ENCODE measurements at places on chromosomes 7 and 10.

DNA sequence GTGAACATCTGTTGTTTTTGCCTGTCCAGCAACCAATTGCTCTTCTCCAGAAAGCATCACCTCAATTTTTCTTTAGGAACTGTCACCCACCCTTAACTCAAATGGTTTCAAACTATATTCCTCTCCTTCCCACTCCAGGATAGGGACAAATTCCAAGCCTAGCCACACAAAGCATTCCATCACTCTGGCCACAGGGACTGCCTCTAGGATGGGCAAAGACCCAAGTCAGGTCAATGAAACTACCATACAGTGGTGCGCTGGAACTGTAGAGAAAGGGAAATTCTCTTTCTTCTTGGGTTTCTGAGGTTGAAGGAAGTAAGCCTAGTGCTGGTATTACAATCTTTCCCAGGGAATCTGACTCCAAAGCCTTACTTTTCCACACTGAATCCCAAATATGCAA lies 3.6 kb downstream of the MICU1 start:
- DNase-seq: no peak
- no peak overlapping the region for H3K27ac ChIP-seq
- H3K4me3 ChIP-seq: no peak overlapping the region

DNA sequence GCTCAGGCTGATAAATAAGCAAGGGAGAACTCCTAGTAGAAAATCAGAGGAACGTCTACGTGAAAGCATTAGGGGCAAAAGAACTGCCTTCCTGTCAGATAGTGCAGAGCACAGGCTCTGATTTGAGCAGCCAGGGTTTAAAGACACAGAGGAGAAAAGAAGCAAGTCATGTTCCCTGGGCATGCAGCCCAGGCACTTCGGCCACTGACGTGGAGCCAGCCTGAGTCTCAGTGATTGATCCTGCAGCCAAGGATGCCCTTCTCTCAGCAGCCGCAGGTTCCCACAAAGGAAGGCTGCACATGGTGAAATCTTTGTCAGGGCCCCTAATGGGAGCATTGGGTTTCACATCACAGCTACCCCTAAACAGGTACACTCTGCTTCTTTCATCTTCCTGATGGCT lies 161.7 kb upstream of the HPS1 start:
- no peaks in the 10 kb centered on the region for H3K4me1 ChIP-seq
- H3K27me3 ChIP-seq: no peaks in the 10 kb centered on the region
- H3K27ac ChIP-seq: no peak overlapping the region
- no peaks in the 10 kb centered on the region for H3K36me3 ChIP-seq

DNA sequence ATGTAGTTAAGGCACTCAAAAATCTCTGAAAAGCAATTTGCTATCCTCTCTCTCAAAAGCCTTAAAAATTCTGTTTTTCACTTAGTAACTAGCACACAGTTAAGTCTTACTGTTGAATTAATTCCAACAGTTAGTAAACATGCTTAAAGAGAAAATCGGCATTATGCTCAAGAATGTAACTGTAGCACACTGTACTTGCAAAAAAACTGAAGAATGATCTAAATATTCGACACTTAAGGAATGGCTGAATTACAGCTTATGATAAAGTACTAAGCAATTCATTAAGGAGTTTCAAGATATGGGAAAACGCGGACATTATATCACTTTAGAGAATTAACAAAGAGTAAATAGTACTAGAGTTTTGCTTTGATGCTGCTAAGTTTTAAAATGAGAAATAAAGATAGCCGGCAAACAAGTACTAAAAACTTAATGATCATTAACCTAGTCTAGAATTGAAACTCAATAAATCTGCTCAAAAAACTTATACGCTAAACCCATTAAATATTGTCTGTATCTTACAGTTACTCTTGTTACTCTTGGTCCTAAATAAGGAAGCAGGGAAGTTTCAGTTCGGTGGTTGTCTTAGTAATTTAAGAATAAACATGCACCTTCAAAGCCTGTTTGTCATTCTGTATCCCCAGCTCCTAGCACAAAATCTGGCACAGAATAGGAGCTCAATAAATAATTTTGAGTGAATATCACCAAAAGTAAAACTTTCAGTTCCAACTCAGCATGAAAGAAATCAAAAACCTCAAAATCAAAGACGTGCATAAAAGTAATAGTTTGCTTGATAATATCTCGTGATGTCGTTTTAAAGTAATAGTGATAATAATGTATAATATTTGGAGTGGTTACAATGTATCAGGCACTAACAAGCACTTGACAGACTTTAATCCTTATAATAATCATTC lies 1.2 kb downstream of the TRDMT1 start:
- DNase-seq: no peak
- H3K36me3 ChIP-seq: no peaks in the 10 kb centered on the region
- no peaks in the 10 kb centered on the region for H3K27me3 ChIP-seq

DNA sequence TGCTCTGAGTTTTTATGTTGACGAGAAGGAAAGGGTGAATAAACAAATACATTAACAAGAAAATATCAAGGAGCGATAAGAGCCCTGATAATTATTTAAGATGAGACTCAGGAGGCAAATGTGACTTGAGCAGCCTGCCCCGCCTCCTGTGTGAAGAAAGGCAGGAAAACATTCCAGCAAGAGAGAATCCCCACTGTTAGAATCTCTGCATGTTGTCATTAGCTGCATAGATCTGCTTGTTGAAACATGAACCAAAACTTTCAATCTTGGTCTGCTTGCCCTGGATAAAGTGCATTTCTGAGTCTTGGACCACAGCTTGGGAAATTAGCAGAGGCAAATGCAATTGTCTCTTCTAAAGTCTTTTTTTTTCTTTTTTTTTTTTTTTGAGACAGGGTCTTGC lies 120.0 kb downstream of the DPP6 start:
- H3K27ac ChIP-seq: no peak overlapping the region
- H3K4me1 ChIP-seq: no peaks in the 10 kb centered on the region
- H3K27me3 ChIP-seq: no peaks in the 10 kb centered on the region
- H3K36me3 ChIP-seq: no peaks in the 10 kb centered on the region
- H3K4me3 ChIP-seq: no peak overlapping the region

GRCh38 chr10:129516846-129517679 lies 50.0 kb downstream of the MGMT start:
- no peak overlapping the region for H3K4me3 ChIP-seq
- H3K27ac ChIP-seq: no peak overlapping the region
- DNase-seq: peak; percentile 10
- H3K36me3 ChIP-seq: no peaks in the 10 kb centered on the region

DNA sequence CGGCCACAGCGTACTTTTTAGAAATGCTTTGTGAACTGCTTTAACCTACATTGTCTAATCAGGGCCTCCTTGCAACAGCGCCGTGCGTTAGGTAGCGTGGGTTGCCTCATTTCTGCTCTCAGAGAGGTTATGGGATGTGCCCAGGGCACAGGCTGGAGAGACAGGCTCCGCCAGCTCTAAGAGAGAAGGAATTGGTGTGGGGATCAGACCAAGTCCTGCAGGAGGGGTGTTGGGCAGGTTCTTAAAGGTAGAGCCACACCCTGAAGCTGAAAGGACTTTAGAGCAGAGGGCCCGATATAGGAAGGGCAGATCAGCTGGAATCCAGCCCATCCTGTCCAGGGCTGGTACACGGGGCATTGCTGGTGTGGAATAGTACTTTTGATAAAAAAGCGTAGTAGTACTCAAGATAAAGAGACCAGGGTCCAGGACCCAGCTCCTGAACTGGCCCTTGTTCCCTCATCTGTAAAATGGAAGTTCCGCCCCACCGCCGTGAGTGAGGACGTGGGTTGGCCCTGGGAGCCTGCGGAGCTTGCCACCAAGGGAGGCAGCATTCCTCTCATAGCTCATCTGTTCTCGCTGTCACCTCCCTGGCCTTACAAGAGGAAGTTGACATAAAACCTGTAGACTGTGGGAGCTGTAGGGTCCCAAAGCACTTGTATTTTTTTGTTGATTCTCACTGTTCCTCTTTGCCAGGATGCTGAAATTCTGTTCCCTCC lies 37.2 kb downstream of the TMEM120A start:
- no peak for DNase-seq
- H3K36me3 ChIP-seq: no peaks in the 10 kb centered on the region

GRCh38 chr10:35409094-35409582 lies 72.8 kb downstream of the CCNY start:
- H3K4me3 ChIP-seq: no peak overlapping the region
- no peak for DNase-seq
- no peaks in the 10 kb centered on the region for H3K36me3 ChIP-seq
- peaks cover 16% of the 10 kb centered on the region for H3K4me1 ChIP-seq
- H3K27me3 ChIP-seq: no peaks in the 10 kb centered on the region

DNA sequence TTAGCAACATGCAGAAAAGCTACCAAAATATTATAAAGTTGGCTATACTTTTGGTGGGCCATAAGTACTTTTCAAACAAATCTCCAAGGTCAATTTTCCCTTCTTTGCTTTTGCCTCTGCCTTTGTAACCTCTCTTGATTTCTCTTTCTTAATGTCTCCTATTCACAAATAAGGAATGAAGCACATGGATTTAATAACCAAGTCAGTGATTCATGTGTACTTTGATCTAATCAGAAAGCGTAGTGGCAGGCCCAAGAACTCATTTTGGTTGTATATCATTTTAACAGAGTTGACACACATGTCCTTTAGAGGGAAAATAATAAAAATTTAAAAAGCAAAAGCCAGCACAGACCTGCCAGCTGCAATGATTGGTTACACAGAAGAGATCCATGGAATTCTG lies 93.7 kb downstream of the FZD1 start:
- no peaks in the 10 kb centered on the region for H3K36me3 ChIP-seq
- no peak overlapping the region for H3K4me3 ChIP-seq
- DNase-seq: no peak
- H3K4me1 ChIP-seq: no peaks in the 10 kb centered on the region

GRCh38 chr7:95454438-95455045 lies 19.7 kb upstream of the PON2 start:
- DNase-seq: no peak
- no peaks in the 10 kb centered on the region for H3K36me3 ChIP-seq
- no peak overlapping the region for H3K4me3 ChIP-seq
- no peaks in the 10 kb centered on the region for H3K4me1 ChIP-seq

- H3K4me3 ChIP-seq: no peak overlapping the region
- no peaks in the 10 kb centered on the region for H3K36me3 ChIP-seq
- H3K27me3 ChIP-seq: no peaks in the 10 kb centered on the region
- DNase-seq: no peak
- peak overlapping the region; percentile 25 for H3K27ac ChIP-seq
Observed at GRCh38 chr7:100486753-100487446, 3.2 kb downstream of the NYAP1 start.

GRCh38 chr10:110664483-110665420 lies 20.6 kb downstream of the RBM20 start:
- no peaks in the 10 kb centered on the region for H3K36me3 ChIP-seq
- no peak for DNase-seq
- H3K4me3 ChIP-seq: no peak overlapping the region
- H3K4me1 ChIP-seq: no peaks in the 10 kb centered on the region

GRCh38 chr7:122886357-122887081 lies at the start of gene CADPS2:
TSS of gene CADPS2 (minus strand) at chr7:122886460. CDS start at chr7:122886337, 123 bp downstream.
- no peaks in the 10 kb centered on the region for H3K36me3 ChIP-seq
- no peaks in the 10 kb centered on the region for H3K27me3 ChIP-seq
- peaks cover 9% of the 10 kb centered on the region for H3K4me1 ChIP-seq
- peak within 1 kb of the TSS; percentile 88 for H3K27ac ChIP-seq
- H3K4me3 ChIP-seq: peak within 1 kb of the TSS; percentile 85

GRCh38 chr7:141071260-141071854 lies 2.5 kb upstream of the TMEM178B start:
- no peaks in the 10 kb centered on the region for H3K36me3 ChIP-seq
- peak overlapping the region; percentile 41 for H3K4me3 ChIP-seq
- no peaks in the 10 kb centered on the region for H3K27me3 ChIP-seq
- peaks cover 10% of the 10 kb centered on the region for H3K4me1 ChIP-seq
- H3K27ac ChIP-seq: no peak overlapping the region
- DNase-seq: peak; percentile 45

DNA sequence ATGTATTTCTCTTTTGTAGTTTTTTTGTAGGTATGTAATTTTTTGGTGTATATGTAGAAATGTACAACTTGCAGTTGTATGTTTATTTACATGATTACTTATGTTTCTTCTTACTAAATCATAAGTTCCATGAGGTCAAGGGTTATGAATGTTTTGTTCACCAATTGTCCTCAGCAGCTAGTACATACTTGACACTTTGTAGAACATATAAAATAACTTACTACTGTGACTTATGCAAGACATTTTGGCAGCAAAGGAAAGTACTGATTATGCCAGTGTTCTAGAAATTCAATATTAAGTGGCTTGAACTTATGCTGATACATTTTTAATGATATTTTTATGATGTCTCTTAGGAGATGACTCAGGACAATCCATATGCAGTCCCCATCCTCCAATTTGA lies 209.6 kb downstream of the DKK1 start:
- H3K4me3 ChIP-seq: no peak overlapping the region
- H3K27ac ChIP-seq: no peak overlapping the region
- no peaks in the 10 kb centered on the region for H3K27me3 ChIP-seq
- DNase-seq: no peak
- no peaks in the 10 kb centered on the region for H3K4me1 ChIP-seq

GRCh38 chr10:79092292-79092896 lies 23.6 kb downstream of the ZMIZ1 start:
- H3K36me3 ChIP-seq: no peaks in the 10 kb centered on the region
- DNase-seq: no peak
- H3K27ac ChIP-seq: no peak overlapping the region
- peaks cover 34% of the 10 kb centered on the region for H3K4me1 ChIP-seq

DNA sequence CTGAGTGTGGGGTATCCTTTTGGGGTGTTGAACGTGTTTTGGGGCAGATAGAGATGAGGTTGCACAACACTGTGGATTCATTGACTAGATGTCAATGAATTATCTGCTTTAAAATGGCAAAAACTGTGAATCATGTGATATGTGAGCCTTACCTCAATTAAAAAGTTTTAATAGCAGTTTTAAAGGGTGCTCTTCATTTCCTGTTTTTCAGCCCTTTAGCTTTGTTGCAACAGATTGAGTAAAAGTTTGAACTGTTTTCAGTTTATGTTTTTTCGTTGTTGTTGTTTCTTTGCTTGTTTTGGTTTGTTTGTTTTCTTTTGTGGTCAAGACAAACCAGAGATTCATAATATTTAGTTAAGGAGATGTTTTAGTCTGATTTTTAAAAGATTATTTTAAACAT lies 9.4 kb downstream of the TAS2R41 start:
- H3K27ac ChIP-seq: peak overlapping the region; percentile 17
- H3K27me3 ChIP-seq: no peaks in the 10 kb centered on the region
- no peaks in the 10 kb centered on the region for H3K36me3 ChIP-seq
- no peak for DNase-seq
- no peak overlapping the region for H3K4me3 ChIP-seq

GRCh38 chr7:129351320-129351719 lies 82.9 kb upstream of the STRIP2 start:
- H3K36me3 ChIP-seq: no peaks in the 10 kb centered on the region
- no peaks in the 10 kb centered on the region for H3K4me1 ChIP-seq
- H3K27me3 ChIP-seq: no peaks in the 10 kb centered on the region
- H3K27ac ChIP-seq: no peak overlapping the region
- no peak for DNase-seq
- no peak overlapping the region for H3K4me3 ChIP-seq

- DNase-seq: no peak
- no peak overlapping the region for H3K27ac ChIP-seq
- no peak overlapping the region for H3K4me3 ChIP-seq
- H3K27me3 ChIP-seq: no peaks in the 10 kb centered on the region
- H3K36me3 ChIP-seq: no peaks in the 10 kb centered on the region
- peaks cover 3% of the 10 kb centered on the region for H3K4me1 ChIP-seq
Observed at GRCh38 chr7:116518961-116519360, 5.9 kb upstream of the CAV1 start.

GRCh38 chr7:134651991-134652390 lies 5.3 kb downstream of the BPGM start:
- peaks cover 4% of the 10 kb centered on the region for H3K4me1 ChIP-seq
- no peaks in the 10 kb centered on the region for H3K36me3 ChIP-seq
- no peak for DNase-seq
- no peak overlapping the region for H3K27ac ChIP-seq
- H3K4me3 ChIP-seq: no peak overlapping the region

Measured in testis (tissue), 5 donors.